ENCODE measurements at places on chromosomes 7 and 10.
A peak's percentile ranks its signal among the peaks of the same experiment; 100 is the strongest.

GRCh38 chr7:99024066-99024465 is 119.8 kb downstream of the SMURF1 start:
- H3K4me1 ChIP-seq: peaks cover 4% of the 10 kb centered on the region
- H3K27ac ChIP-seq: no peak overlapping the region
- DNase-seq: no peak
- no peaks in the 10 kb centered on the region for H3K27me3 ChIP-seq
- H3K4me3 ChIP-seq: no peak overlapping the region

DNA sequence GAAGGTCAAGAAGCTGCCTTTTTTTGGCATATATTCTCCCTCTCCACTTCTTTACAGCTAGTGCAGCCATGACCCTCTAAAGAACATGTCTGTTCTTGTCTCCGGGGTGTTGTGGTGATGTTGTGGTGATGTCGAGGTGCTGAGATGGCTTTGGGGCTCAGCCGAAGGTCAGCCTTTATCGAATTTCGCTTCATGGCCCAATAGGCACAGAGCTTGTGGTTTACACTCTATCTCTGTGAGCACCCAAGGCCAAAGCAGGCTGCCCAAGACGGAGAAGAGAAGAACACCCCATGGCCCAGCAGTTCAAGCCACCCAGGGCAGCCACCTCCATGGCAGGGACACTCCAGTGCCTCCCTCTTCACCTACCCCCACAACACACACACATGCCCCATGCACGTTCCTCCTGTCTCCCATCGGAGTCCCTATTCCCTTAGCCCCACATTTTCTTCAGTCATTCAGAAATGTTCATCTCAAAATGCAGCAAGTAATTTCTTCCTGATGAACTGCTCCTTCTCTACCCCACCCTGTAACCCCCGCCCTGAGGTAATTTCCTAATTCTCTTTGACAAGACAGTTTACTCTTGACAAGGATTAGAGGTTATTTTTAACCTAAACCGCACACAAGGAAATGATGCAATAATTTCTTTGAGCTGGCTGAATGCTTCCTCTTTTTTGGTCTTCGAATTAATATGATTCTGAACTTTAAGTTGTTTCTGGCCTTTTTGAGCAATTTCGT is 18.6 kb upstream of the ADRB1 start:
- H3K27me3 ChIP-seq: peaks cover 55% of the 10 kb centered on the region
- peak overlapping the region; percentile 35 for H3K27ac ChIP-seq
- H3K36me3 ChIP-seq: no peaks in the 10 kb centered on the region
- DNase-seq: no peak
- H3K4me3 ChIP-seq: peak overlapping the region; percentile 8

DNA sequence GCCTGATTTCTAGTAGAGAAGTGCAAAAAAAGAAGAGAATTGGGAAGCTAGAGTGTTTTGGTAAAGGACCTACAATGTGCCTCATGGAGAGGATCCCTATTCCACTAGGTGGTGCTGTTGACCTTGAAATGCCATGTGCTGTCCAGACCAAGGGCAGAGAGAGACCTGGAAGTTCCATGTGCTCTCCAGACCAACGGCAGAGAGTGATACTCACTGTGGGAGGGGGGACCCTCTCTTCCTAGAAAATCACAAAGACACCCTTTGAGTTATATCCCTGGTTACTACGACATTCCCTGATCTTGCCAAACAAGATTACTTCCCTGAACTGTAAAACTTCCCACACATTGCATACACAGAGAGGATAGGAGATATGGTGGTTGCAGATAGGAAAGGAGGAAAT is 212.7 kb upstream of the ZNF804B start:
- no peaks in the 10 kb centered on the region for H3K4me1 ChIP-seq
- no peak overlapping the region for H3K27ac ChIP-seq
- no peaks in the 10 kb centered on the region for H3K27me3 ChIP-seq
- H3K36me3 ChIP-seq: no peaks in the 10 kb centered on the region
- H3K4me3 ChIP-seq: no peak overlapping the region
- DNase-seq: peak; percentile 2

DNA sequence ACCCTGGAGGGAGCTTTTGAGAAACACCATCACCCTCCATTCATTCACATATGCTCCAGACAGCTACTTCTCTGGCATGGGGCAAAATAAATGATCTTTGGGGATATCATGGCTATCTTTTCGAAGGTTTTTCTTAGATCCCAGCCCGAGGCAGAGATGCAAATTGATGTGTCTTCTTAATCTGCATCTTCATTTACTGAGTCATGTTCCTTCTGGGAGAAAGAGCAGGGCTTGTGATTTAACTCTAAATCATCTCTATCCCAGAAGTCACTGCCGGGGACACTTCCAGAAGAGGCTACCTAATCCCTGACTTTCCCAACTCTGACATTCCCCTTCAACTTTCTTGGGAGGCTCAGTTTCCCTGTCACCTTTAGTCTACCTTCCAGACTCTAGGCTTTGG is 90.1 kb downstream of the SORCS3 start:
- H3K4me3 ChIP-seq: no peak overlapping the region
- no peaks in the 10 kb centered on the region for H3K4me1 ChIP-seq
- H3K27me3 ChIP-seq: peaks cover 11% of the 10 kb centered on the region
- no peak for DNase-seq
- no peak overlapping the region for H3K27ac ChIP-seq

Measured in activated naive CD8-positive, alpha-beta T cell treated with anti-CD3 and anti-CD28 coated beads for 36 hours (primary cell).